ENCODE measurements at places on chromosomes 5 and 9.

DNA sequence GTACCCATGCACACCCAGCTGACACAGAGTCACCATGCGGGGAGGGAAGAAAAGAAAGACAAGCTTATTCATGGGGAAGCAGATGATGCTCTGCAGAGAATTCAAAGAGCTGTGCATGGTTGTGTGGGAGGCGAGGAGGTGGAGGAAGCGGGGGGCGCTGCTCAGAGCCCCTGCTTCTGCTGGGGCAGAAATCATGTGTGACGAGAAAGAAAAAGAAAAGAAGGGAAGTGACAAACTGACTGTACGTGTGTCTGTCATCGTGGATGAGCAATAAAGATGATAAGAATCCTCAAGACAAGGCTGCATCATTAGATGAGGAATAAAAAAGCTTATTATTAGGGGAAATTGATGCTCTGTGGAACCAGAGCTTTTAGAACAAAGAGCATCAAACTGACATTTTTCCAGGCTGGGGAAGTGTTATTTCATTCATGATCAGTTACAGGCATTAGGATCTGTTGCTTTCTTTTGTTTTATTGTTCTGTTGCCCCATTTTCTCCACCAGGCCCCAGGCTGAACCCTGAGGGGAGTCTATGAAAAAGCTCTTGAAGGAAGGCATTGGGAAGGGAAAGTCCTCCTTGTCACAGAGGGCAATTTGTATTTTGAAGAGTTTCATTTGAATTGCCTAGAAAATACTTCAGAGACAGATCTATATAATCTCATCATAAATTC, 20.3 kb upstream of the SH3RF2 start:
- no peak for DNase-seq

DNA sequence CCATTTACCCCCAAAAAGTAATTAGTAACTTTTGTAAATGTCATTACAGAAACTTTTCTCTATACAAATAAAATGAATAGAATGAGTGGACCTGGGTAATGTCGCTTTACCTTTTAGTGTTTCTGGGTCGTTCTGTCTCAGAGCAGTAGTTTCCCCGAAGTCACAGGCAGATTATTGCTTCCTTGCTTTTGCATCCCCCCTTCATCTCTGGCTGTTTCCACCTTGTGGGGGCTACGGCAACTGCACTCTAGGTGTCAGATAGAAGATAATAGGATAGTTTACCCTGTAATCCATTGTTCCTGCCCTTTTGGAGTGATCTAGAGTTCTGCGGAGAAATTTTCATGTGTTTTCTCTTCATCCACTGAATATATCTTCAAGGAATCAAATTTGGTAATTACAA, 68.7 kb downstream of the PRR16 start:
- no peak for DNase-seq

- DNase-seq = no peak
These were observed 73.8 kb downstream of the LHFPL2 start for GRCh38 chr5:78574731-78575161.

- DNase-seq = no peak
These were observed 113.8 kb upstream of the VCAN start for GRCh38 chr5:83357621-83358231.

GRCh38 chr5:103648086-103648485, 85.5 kb upstream of the NUDT12 start:
- DNase-seq = no peak

DNA sequence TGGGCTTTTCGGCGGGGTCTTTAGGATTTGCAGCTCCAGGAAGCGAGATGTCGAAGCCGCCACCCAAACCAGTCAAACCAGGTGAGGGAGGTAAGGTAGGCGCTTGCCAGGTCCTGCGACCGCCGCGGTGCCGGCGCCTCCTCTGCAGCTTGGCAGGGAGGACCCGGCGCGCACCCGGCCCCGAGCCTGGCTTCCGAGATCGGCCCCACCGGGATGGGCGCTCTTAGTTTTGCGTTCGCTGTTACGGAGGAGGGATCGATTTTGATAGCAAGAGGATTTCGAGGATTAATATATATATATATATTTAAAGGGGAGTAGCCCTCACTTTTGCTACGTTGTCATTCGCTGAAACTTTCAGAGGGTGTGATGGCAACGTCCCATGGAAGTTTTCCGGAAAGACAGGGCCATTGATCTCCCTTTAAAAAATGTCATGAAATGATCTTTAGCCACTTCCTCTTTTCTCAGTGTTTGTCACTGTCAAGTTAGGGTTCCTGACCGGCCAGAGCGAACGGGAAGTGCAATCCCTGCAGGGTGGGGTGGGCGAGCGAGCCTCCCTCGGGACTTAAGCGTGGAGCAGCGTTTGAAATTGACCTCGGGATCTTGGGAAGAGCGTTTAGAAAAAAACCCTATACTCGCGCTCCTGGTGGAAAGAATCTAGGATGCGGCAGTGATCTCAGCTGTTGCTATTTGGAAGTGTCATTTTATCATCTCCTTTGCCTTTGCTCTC, 495 bp downstream of the OSTF1 start:
- peak; percentile 90 for DNase-seq

DNA sequence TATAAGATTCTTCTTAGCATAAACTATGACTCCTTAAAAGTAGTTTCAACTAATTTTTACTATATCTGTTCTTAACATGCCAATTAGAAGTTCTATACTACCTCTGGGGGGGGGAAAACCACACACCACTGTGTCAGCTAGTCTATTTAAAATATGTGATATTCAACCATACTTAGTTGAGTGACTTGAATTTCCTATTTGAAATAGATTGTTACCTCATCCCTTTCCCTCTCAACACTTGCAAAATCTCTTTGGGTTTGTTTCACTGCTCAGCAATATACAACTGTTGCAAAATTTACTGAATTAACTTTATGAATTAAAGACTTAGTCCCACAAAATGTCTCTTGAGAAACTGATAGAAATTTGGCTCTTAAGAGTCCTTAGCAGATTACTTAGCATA, 151.1 kb upstream of the POU5F2 start:
- no peak for DNase-seq

GRCh38 chr9:98502976-98503325, 205.8 kb downstream of the GABBR2 start:
- peak; percentile 17 for DNase-seq

DNA sequence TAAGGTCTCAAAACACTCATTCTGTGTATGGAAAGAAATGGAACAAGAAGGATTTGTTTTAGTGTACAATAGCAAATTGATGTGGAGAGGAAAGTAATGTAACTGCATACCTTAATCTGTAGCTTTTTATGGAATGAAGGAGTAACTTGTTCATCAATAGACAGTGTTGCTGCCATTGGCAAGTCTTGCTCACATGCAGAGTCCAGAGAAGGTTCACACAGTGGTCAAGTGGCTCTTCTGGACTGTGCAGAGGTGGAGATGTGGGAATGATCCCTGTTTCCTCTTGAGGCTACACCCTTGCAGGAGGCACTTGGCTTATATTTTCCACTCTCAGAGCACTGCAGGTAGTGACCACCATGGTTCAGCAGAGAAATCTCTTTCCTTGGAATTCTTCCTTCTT, 132.9 kb upstream of the ANKH start:
- peak; percentile 28 for DNase-seq

- DNase-seq = no peak
These were observed 24.3 kb downstream of the NUP214 start for GRCh38 chr9:131149688-131150053.

GRCh38 chr5:157857816-157858526, 974 bp downstream of the CLINT1 start:
- peak; percentile 38 for DNase-seq

GRCh38 chr9:13020146-13021040, 245.6 kb downstream of the LURAP1L start:
- DNase-seq = no peak

- DNase-seq = no peak
These were observed 383.5 kb downstream of the TLE4 start for GRCh38 chr9:79955300-79955699.

DNA sequence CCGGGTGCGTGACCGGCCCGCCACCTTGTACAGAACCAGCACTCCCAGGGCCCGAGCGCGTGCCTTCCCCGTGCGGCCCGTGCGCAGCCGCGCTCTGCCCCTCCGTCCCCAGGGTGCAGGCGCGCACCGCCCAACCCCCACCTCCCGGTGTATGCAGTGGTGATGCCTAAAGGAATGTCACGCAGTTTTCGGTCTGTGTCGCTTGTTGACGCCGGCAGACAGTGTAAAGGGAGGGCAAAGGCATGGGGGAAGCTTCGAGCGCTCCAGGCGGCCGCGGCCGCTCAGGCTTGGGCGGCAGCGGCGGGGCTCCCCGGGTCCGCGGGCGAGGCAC, 1.3 kb downstream of the LRRC26 start:
- DNase-seq = peak; percentile 74

- peak; percentile 75 for DNase-seq
These were observed 125.2 kb downstream of the GPBP1 start for GRCh38 chr5:57298985-57299491.

GRCh38 chr9:107874591-107875369, 385.2 kb upstream of the KLF4 start:
- DNase-seq = no peak

GRCh38 chr9:129746092-129746777, 6.6 kb downstream of the PTGES start:
- no peak for DNase-seq

DNA sequence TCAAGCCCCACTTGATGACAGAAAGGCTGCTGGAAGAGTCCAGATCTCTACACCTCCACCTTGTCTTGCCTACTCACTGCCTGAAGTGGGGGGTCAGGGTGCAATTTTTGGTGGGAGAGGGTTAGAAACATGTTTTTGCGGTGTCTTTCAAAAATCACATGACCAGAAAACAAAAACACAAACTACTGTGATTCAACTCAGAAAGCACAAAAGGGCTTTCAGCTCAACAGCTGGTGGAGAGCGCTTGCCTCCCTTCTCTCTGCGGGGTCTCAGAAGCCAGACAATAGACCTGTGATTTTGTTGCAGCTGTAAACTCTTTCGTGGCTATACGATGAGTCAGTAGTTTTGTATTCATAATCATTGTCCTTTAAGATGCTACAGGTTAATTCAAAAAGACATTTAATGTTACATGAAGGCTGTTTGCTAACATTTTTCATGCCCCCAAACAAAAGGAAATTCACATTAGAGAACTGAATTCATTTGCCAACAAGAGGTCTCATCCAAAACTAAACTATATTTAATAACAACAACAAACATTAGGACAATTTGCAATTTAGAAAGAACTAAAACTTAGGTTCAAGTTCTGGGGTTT, 172.6 kb upstream of the RAI14 start:
- DNase-seq = peak; percentile 92

GRCh38 chr5:72325566-72326305, 5.6 kb downstream of the PTCD2 start:
- DNase-seq = no peak

GRCh38 chr5:119264186-119264585, 91.6 kb upstream of the TNFAIP8 start:
- DNase-seq = no peak

DNA sequence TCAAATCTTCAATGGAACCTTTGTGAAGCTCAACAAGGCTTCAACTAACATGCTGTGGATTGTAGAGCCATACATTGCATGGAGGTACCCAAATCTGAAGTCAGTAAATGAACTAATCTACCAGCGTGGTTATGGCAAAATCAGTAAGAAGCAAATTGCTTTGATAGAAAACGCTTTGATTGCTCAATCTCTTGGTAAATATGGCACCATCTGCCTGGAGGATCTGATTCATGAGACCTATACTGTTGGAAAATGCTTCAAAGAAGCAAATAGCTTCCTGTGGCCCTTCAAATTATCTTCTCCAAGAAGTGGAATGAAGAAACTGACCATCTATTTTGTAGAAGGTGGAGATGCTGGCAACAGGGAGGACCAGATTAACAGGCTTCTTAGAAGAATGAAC, 54.7 kb upstream of the TTC39B start:
- DNase-seq = peak; percentile 22

GRCh38 chr5:10652151-10652550, 88.3 kb downstream of the ANKRD33B start:
- DNase-seq = no peak

DNA sequence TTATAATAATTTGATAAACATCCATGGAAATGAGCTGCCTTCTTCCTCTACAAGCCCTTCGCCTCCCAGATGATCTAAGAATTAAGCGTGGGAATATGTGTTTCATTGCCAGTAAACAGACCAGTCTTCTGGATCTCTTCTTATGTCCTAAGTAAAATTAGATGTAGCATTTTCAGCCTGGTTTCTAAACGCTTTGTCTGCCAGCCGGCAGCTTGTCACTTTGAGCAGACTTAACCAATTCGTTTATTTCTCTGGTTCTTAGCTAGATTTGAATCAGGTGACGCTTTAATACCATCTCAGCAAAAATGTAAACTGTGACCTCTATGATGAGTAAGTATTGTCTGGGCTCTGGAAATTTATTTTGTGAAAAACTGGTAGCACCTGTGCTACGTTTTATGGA, 380.6 kb upstream of the NUDT12 start:
- DNase-seq = no peak

DNA sequence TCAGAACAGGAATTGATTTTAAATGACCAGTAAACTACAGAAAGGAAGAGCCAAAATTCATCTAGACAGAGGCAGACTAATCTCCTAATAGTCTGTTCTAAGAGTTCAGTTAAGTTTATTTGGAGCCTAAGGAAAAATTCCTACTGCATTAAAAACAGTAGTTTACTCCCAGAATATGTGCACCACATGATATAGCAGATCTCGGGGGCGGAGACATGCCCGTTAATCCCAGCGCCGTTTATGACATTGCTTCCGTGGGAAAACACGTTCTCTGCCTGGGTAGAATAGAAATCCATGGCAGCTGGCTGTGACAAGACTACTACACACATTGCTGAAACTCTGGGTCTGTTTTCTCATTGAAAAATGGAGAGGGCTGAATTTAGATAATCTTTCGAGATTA, 11.4 kb downstream of the HABP4 start:
- no peak for DNase-seq

GRCh38 chr9:101683236-101683635, 55.2 kb downstream of the GRIN3A start:
- DNase-seq = no peak

DNA sequence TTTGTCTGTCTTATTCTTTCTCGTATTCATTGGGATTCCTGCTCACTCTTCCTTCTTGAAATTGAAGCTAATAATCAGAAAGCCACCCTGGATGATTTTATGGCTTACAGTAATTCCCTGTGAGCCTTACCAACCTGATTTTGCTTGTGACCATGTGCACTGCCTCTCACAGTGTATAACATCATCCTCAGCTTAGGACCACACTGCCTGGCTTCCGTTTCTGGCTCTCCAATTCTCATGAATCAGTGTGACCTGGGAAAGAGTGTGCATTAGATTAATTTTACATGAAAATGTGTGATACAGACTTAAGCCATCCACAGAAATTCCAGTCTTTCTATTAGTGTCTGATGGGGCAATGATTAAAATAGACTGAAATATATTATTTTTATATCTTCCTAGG, 126.8 kb upstream of the DMRT1 start:
- no peak for DNase-seq

DNA sequence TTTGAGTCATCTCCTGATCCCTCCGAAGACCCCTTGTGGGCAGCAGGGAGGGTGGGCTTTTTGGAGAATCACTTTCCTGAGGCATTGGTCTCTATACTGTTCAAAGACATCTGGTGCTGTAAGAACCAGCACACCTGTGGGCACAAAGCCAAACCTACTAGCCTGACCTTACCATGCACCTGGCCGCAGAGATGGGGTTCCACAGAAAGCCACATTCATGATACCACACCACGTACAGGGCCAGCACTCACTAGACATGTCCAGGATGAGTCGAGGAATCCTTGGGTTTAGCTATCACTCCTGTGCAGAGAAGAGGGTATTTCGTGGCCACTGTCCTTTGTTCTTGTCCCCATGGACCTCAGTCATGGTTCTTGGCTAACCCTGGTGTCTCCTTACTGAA, 203.4 kb downstream of the CACNA1B start:
- DNase-seq = no peak

- no peak for DNase-seq
These were observed 46.5 kb upstream of the FKTN start for GRCh38 chr9:105511446-105511845.

Measured in NCI-H69 (cell line).